ENCODE measurements at places on chromosomes 16 and 17.

GRCh38 chr16:66372078-66372897, 5.8 kb downstream of the CDH5 start:
- DNase-seq: no peak

DNA sequence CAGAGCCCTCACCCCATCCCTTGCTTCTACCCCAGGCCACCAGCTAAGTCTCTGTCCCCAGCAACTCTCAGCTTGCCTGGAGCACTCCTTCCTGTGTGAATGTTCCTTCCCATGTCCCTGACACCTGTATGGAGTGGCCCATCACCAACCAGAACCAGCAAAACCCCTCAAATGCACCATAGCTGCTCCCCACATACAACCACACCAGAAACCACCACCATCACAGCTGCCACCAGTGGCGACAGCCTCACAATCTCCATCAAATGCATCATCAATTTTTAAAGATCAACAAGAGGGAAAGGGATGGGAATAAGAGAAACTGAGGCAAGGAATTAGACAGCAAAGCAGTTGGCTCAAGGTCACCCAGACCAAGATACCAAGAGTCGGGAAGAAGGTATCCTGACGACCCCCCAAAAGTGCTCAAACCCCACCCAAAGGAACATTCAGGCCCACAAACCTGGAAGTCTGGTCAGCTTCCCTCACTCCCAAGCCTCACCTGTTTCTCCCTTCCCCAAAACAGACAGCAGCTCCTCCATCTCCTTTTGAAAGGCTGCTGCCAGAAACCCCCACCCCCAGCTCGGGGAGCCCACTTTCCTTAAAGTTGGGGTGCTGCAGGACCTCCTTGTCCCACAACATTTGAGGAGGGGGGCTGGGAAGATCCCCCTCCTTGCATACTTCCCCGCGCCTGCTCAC, 1.8 kb downstream of the SRCIN1 start:
- DNase-seq: no peak

DNA sequence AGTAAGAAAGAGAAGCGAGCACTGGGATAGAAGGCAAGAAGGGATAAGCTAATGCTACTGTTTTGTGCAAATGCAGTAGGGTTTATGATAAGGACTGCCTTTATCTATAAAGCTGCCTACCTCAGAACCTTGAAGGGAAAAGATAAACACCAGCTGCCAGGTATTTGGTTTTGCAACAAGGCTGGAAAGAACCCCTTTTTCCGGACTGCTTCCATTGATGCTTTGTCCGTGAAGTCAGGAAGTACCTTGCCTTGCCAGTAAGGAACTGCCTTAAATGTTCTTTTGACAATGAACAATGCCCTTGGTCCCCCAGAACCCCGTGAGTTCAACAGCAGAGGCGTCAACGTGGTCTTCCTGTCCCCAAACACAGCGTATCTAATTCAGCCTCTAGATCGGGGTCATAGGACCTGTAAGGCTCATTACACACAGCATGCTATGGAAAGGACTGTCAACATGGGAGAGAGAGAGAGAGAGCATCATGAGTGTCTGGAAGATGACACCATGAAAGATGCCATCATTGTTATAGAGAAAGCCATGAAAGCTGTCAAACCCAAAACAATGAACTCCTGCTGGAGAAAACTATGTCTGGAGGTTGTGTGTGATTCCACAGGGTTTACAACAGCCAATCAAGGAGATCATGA, 113.4 kb downstream of the ANKRD11 start:
- DNase-seq: no peak

- no peak for DNase-seq
Observed at GRCh38 chr17:73482251-73482716, 162.0 kb downstream of the SDK2 start.

- DNase-seq: no peak
Observed at GRCh38 chr16:12600536-12601256, 203.0 kb downstream of the CPPED1 start.

DNA sequence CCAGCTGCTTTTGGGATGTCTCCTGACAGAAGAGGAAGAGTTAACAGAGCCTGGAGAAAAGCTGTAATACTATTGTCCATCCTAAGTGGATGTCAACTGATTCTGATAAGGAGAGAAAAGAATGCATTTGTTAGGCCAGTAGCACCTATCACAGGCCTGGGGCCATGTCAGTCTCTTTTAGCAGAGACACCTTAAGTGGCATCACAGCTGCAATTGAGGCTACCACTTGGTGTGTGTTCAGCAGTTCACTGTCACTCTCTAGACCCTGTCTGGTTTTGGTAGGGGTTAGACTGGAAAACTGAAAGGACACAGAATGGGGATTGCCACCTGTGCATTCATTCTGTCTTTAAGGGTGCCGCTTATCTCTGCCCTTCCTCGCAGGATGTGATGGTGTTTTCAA, 42.0 kb downstream of the PSMD12 start:
- DNase-seq: no peak

GRCh38 chr17:81868674-81869220, 2.4 kb downstream of the ARHGDIA start:
- DNase-seq: no peak

DNA sequence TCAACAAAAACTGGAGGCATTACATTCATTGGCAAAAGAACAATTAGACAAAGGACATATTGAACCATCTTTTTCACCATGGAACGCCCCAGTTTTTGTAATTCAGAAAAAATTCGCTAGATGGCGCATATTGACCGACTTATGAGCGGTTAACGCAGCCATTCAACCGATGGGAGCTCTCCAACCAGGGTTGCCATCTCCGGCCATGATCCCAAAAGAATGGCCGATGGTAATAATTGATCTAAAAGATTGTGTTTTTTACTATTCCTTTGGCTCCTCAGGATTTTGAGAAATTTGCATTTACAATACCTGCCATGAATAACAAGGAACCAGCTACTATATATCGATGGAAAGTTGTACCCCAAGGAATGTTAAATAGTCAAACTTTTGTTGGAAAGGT, 21.4 kb downstream of the ALOX15B start:
- DNase-seq: peak; percentile 46

- no peak for DNase-seq
Observed at GRCh38 chr17:8475781-8476180, 40.1 kb downstream of the NDEL1 start.

GRCh38 chr17:31437720-31438400, 46.4 kb downstream of the RAB11FIP4 start:
- DNase-seq: no peak

- no peak for DNase-seq
Observed at GRCh38 chr17:39096508-39097149, 54.8 kb downstream of the PLXDC1 start.

- DNase-seq: no peak
Observed at GRCh38 chr16:1082952-1083675, 10.6 kb downstream of the SSTR5 start.

GRCh38 chr16:76932541-76933211, 258.3 kb upstream of the MON1B start:
- DNase-seq: no peak

- DNase-seq: peak; percentile 52
Observed at GRCh38 chr16:28623172-28623711, 13.4 kb upstream of the SULT1A1 start.

DNA sequence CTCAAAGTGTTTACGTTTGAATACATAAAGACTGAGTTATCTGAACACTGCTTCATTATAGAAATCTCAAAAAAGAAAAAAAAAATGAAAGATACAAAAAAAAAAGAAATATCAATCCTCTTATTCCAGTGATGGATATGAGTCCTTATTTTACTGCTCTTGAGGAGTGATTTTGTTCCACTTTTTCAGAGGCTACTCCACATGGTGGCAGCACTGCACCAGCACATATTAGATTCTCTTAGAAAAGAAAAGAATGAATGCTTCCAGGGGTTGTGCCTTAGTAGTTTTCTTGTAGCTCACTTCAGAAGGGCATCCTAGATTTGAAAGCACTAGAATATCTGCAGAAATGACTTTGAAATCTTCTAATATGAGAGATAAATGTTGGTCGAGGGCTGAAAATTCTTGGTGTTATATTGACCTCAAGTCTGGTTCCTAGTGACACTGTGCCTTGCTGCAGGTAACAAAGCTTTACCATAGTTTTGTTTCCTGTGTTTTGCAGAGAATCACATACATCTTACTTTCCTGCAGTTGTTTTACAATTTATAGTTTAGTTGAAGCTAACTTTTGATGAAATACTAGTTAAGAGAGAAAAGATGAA, 25.9 kb downstream of the AP2B1 start:
- DNase-seq: peak; percentile 26

GRCh38 chr16:71214746-71215381, 15.7 kb downstream of the HYDIN start:
- DNase-seq: no peak

DNA sequence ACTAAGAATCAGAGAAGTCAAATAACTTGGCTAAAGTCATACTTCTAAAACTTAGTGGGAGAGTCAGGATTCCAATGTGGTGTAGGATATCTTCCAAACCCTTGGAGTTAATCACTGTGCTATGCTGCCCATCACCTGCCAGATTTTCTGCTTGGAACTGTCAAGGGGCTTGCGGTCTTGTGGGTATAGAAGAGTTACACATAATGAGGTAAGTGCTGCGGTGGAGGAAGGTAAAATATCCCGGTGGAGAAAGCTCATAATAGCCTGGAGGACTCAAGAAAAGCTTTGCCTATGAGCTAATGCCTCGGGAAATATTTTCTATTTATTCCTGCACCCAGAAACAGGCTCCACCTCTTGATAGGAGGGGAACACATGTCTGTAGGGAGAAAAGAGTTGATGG, 195.6 kb downstream of the UTP18 start:
- no peak for DNase-seq

GRCh38 chr16:89695875-89696669, 5.4 kb downstream of the SPATA2L start:
- no peak for DNase-seq

DNA sequence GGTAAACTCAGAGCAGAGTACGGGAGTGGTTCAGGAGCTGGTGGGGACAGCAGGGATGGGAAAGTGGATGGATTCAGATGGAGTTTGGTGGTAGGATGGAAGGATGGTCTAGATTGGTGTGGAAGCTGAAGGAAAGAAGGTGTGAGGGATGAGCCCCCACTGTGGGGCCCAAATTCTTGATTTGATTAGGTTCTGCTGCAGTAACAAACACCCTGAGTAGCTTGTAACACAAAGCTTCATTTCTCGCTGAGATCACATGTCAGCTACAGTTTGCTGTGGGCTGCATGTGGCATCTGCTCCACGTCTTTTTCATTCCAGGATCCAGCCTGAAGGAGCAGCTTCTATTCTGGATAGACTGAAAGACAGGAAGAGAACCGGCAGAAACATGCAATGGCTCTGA, 143.8 kb downstream of the IRX3 start:
- DNase-seq: no peak

DNA sequence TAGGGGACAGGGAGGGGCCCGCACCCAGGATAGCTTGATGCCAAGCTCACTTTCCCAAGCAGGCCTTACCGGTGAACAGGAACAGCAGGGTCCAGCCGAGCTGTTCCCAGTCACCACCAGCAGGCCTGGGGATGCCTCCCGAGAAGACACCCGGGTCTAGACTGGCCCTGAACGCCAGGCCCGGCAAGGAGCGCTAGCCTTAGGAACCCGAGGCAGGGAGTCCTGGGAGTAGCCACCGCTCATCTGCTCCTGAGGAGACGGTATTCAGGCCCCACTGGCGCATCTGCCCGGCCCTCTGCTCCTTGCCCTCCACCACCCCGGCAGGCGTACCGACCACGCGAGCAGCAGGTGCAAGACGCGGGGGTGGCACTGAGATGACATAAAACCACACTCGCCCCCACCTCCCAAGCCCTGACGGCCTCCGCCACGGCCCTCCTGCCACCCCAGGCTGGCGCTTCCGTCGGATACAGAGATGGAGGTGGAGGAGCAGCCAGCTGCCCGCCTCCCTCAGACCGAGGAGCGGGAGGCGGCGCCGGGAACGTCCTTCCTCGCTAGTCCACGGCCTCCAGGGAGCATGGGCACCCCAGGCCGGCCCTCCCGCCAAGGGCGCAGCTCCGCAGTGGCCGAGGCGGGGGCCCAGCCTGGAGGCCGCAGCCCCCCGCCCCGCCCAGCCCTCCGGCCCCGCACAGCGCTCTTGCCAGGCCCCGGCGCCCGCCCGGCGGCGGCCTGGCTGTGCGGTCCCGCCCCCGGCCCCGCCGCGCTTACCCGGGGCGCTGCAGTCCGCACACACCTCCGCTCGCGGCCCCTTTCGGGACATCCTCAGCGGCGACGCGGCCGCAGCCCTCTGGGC, 661 bp downstream of the GIT1 start:
- peak; percentile 74 for DNase-seq

DNA sequence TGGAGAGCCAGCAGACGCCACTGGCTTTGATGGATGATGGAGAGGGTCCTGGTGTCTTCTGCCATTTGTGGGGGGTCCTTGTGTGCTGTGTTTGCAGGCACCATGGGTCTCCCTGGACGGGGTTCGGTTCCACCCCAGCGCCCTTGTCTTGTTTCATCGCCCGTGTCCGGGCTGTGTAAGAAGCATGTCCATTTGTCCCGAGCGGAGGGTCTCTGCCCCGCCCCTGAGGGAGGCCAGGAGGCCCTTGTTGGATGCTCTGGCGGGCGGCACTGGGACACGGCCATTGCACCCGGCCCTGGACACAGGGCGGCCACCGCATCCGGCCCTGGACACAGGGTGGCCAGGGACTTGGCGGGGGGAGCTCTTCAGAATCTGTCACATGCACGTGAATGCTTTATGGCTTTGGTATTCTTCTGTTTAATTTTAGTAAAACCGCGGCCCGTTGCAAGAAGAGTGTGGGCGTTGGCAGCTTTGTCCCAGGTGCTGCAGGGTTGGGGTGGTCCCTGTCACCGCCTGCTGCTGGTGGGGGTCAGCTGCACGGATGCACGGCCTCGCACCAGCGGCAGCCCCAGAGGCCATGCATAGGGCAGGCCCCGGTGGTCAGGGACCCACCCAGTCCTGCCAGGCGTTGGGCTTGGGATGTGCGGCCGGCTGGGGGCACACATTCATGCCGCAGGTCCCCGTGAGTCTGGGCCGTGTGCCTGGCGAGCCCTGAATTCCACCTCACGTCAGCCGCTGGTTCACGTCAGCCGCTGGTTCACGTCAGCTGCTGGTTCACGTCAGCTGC, 21.0 kb upstream of the ZNF750 start:
- no peak for DNase-seq

- DNase-seq: no peak
Observed at GRCh38 chr16:23709536-23709935, 3.5 kb downstream of the ERN2 start.

DNA sequence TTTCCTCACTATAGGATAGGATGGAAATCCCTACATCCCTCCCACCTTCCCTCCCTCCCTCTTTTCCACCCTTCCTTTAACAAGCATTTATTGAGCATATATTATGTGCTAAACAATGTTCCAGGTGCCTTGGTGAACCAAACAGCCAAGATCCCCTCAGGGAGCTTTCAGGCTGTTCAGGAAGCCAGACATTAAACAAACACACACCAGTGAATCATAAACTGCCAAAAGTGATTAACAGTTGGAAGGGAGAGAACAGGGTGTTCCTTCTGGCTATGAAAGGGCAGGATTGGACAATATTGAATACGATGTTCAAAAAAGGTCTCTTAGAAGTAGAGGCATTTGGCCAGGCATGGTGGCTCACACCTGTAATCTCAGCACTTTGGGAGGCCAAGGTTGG, 22.8 kb upstream of the CNEP1R1 start:
- DNase-seq: no peak

Data from activated CD4-positive, alpha-beta T cell treated with anti-CD3 and anti-CD28 coated beads, Interleukin-2, amount 50 U/mL, for 4 hours (primary cell).